GM12892 (cell line): ENCODE measurements at places on chromosomes 16 and 17.

- no peak for DNase-seq
Measured at GRCh38 chr16:49022351-49022963, 259.2 kb downstream of the CBLN1 start.

- DNase-seq, result no peak
Measured at GRCh38 chr16:75483222-75483621, 12.0 kb downstream of the CHST6 start.

DNA sequence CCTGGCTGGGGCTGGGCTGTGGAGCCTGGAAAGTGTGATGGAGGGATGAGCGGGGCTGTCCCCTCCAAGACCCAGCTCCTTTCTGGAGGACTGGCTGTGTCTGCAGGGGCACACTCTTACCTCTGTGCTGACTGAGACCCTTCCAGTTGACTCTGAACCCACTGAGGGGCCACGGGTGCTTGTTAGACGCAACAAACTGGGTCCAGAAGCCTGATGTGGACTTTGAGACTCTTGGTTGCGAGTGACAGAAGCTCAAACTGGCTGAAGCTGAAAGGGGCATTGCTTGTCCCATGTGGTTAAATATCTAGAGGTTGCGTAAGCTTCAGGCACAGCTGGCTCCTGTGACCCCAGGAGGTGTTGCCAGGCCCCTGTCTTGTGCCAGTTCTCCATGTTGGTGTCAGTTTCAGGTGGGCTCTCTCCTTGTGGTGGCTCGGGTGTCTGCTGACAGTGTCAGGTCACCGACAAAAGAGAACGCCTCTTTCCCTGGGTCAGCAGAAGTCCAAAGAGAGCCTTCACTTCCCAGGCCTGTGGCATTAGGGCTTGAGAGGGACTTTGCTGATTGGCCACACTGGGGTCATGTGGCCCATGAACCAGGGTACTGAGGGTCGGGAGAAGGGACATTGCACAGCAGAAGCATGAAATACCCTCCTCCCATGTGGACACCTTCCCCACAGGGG lies 16.7 kb downstream of the ADCY7 start:
- no peak for DNase-seq

- no peak for DNase-seq
Measured at GRCh38 chr17:11999696-12000095, 2.4 kb upstream of the ZNF18 start.

GRCh38 chr17:55444471-55445441 lies 23.1 kb upstream of the MMD start:
- DNase-seq, result no peak

GRCh38 chr16:83772806-83773205 lies 35.0 kb upstream of the HSBP1 start:
- no peak for DNase-seq

- no peak for DNase-seq
Measured at GRCh38 chr16:2829501-2830354, at the start of gene ZG16B. Gene ZG16B (plus strand): TSS chr16:2830303. CDS start chr16:2830442, 139 bp downstream.

GRCh38 chr16:26770547-26770946 lies 296.2 kb upstream of the C16orf82 start:
- no peak for DNase-seq

GRCh38 chr17:14552306-14552705 lies 251.4 kb downstream of the HS3ST3B1 start:
- no peak for DNase-seq

DNA sequence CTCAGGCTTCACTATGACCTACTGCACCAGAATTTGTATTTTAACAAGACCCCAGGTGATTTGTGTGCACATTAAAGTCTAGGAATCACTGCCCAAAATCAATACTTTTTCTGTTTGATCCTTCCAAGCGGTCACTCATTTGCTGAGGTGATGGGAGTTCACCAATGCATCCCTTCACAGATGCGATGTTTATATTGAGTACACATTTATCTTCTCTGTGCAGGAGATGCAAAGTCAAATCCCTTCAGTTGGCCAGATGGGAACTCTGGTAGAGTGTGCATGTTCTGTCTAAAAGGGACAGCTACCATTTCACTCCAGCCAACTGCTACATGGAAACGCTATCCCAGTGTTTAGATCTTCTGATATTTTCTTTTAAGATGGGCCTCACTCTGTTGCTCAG lies 122.6 kb upstream of the HS3ST2 start:
- no peak for DNase-seq
